ENCODE measurements at places on chromosomes 3 and 15.

- DNase-seq = no peak
Measured at GRCh38 chr3:18334837-18335601, 90.1 kb downstream of the SATB1 start.

DNA sequence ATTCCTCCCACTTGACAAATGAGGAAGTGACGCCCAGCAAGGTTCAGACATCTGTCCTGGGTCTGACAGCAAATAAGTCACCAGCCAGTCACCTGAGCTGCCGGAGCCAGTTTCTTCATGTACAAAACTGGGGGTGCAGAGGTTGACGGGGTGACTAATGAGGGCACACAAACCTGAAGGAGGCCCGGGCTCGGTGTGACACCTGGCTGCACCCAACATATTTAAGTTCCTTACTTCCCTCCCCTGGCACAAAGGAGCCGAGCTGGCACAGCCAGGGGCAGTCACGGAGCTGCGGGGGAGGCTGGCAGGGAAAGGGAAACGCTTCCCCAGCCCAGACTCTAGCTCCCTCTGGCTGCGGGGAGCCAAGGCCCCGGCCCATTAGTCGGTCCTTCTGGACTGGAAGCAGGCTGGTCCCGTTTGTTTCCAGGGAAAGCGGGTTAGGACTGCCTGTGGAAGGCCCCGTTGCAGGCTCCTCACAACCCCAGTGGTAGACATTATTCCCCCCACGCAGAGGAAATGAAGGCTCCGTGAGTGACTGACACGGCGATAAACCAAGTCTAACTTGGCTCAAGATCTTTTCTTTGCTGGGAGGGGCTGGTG, 2.3 kb downstream of the FBXL22 start:
- DNase-seq = no peak

DNA sequence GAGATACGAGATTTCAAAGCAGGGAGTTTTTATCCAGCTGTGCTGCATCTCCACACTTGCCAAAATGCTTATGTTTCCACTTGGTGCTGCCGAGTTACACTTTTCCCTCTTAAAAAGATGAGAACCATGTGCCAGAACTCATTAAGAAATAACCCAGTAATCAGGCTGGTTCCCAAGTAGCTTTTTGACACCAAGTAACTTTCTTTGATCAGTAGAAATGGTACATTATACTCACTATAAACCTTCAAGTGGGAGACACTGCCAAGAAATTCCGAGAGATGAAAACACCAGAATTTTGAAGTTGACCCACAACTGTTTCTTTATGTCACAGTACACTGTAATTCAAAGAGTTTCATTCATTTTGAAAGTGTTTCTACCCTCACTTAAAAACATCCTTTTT, 164.6 kb upstream of the CCDC54 start:
- no peak for DNase-seq

DNA sequence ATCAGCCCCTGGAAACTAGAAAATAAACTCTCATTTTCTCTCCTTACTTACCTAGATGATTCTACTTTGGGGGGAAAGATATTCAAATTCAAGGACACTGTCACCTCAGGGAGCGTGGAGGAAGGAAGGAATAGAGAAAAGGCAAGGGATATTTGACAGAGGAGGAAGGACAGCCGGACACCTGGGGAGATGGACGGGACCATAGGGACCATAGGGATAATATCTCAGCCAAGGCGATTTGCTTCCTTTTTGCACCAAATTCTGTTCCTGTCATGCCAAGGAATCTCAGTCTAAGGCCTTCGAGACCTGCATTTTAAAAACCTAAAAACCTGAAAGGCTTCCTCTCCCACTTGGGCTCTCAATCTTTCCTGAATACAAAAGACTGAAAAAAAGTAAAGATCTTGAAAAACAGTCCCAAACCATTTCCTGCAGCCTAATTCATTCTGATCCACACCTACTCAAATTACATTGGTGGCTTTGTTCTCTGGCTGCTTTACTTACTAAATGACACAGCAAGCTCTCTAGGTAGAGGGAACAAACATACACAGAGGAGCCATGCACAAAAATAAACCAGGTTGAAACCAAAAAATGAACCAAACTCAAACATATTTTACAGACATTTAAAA, 73.9 kb upstream of the SLC24A5 start:
- DNase-seq = no peak

DNA sequence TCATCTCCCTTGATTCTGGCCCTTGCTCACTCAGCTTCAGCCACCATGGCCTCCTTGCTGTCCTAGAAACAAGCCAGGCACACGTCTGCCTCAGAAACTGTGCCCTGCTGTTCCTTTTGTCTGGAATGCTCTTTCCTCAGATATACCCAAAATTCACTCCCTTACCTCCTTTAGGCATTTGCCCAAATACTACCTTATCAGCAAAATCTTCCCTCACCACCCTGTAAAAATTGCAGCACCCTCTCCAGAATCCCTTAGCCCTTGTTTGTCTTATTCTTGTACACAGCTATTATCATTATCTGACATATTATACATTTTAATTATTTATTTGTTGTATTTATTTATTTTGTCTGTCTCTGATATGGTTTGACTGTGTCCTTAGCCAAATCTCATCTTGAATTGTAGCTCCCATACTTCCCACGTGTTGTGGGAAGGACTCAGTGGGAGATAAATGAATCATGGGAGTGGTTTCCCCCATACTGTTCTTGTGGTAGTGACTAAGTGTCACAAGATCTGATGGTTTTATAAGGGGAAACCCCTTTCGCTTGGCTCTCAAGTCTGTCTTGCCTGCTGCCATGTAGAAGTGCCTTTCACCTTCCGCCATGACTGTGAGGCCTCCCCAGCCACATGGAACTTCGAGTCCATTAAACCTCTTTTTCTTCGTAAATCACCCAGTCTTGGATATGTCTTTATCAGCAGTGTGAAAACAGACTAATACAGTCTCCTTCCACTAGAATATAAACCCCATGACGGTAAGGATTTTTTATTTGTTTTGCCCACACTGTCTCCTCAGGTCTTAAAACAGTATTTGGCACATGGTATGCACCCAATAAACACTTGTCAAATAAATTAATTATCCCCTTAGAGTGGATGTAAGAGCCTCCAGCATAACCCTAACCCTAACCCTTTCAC, 60.0 kb upstream of the STT3B start:
- no peak for DNase-seq
